Activated CD4-positive, alpha-beta T cell treated with anti-CD3 and anti-CD28 coated beads, Interleukin-10, Interleukin-2, amounts not matched to agents 100 ng/mL and 50 ng/mL, durations not matched to agents 16 hours and 8 hours (primary cell): ENCODE measurements at places on chromosomes 16 and 17.

DNA sequence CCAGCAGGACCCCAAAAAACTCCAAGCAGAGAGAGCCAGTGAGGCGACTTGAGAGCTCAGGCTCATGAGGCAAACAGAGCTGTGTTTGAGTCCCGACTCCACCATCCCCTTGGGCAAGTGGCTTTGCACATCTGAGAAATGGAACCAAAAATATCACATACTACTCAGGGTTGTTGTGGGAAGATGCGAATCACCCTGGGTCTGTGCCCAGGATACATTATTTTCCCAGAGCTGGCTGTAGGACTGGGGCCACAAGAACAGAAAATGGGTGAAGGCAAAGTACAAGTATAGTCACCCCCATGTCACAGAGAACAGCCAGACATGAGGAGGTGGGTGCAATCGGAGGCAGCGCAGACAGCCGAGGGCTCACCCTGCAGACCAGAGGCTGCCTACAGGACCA lies 127.3 kb downstream of the GAS7 start:
- no peak for DNase-seq

- no peak for DNase-seq
Measured at GRCh38 chr16:71501547-71501946, 12.4 kb upstream of the ZNF19 start.

DNA sequence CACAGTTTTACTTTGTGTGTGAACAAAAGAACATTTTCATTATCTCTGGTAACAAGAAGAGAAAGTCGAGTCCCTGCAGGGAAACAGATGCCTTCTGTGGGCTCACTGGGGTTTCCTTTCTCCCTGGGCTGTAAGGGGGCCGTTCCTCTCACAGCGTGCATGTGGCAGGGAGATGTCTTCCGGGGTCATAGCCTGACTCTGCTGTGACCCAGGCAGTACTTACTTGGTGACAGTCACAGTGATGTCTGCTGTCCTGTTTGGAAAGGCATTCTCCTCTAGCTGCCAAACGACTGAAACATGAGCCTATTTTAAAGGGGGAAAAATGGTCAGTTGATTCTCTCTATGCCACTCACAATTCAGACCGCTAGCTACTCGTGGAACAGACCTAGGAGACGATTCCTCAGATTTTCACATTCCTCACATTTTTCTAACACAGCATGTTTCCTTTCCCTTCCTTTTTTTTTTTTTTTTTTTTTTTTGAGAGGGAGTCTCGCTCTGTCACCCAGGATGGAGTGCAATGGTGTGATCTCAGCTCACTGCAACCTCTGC lies 7.3 kb downstream of the HASPIN start:
- no peak for DNase-seq

DNA sequence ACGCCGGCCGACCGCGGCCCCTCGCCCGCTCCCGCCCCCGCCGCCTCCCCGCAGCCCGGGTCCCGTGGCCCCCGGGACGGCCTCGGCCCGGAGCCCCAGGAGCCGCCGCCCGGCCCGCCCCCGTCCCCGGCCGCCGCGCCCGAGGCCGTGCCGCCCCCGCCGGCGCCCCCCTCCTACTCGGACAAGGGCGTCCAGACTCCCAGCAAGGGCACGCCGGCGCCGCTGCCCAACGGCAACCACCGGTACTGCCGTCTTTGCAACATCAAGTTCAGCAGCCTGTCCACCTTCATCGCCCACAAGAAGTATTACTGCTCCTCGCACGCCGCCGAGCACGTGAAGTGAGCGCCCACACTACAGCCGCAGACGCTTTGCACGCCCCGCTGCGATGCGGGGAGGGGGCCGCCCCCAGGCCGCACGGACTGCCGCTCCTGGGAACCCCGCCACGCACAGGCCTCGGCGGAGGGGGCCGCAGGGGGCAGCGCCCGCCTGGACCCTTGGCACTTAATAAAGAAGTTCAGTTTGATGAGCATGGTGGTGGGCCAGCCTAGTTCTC lies 35.5 kb upstream of the ZC3H18 start:
- peak; percentile 42 for DNase-seq

DNA sequence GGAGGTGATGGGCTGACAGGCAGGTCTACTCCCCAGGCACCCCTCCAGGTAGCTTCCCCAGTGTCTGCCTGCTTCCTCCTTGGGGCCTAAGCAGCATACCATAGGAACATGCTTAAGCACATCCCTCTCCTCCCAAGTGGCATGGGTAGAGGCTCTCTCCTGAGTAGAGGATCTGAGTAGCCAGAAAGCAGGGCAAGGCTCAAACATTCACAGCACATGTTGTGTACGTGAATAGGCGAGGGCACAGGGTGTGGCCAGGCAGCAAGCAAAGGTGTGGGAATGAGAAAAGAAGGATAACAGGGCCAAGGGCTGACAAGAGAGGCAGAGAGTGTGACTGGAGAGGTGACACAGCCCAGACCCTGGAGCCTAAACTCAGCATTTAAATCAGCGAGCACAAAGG lies 29.7 kb upstream of the GFOD2 start:
- DNase-seq, result no peak

DNA sequence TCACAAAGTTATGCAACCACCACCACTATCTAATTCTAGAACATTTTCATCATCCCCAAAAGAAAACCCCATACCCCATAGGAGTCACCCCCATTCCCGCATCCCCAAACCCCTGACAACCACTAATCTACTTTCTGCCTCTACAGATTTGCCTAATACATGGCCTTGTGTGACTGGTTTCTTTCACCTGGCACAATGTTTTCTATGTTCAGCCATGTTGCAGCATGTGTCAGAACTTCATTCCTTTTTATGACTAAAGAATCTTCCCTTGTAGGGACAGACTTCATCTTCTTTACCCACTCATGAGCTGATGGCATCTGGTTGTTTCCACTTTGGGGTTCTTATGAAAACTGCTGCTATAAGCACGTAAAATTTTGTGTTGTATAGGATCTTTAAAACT lies 34.6 kb downstream of the CYTH1 start:
- no peak for DNase-seq

- no peak for DNase-seq
Measured at GRCh38 chr17:57699751-57700219, 45.3 kb downstream of the CCDC182 start.

DNA sequence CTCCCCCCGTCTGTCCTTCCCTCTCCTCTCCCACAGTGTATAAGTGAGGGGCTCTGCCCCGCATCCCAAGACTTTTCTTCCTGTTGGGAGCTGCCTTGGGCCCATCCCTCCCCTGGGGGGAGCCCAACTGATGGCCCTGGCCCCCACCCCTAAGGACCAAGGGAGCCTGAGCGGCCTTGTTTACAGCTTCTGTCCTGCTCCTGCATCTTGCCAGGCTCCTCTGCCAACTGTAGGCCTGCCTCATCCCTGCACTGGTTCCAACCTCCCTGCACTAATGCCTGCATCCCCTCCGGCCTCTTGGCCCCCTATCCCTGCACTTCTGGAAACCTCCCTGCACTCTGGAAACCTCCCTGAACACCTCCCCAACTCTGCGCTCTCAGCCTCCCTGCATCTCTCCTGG lies 1.4 kb upstream of the PAGR1 start:
- no peak for DNase-seq

DNA sequence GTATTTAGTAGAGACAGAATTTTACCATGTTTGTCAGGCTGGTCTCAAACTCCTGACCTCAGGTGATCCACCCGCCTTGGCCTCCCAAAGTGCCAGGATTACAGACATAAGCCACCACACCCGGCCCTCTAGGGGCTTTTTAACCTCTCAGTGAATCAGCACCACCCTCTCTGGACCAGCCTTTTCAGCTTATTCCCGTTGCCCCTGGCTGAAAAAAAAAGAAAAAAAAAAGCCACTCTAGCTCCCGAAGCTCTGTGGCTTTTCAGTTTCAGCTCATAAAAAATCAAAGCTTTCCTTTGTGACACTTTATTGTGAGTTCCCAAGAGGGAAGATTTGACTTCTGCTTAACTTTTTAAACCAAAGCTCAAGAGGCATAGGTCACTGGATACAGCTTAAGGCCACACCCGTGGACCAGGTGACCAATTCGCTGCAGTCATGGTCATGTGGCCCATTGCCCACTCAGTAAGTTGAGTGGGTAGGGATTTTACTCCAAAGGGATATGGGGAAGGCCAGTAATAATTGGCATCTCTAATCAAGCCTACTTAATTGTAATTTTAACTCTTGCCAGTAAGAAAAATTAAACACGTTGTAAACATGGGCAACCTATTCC lies 46.6 kb upstream of the MED13 start:
- DNase-seq, result no peak

DNA sequence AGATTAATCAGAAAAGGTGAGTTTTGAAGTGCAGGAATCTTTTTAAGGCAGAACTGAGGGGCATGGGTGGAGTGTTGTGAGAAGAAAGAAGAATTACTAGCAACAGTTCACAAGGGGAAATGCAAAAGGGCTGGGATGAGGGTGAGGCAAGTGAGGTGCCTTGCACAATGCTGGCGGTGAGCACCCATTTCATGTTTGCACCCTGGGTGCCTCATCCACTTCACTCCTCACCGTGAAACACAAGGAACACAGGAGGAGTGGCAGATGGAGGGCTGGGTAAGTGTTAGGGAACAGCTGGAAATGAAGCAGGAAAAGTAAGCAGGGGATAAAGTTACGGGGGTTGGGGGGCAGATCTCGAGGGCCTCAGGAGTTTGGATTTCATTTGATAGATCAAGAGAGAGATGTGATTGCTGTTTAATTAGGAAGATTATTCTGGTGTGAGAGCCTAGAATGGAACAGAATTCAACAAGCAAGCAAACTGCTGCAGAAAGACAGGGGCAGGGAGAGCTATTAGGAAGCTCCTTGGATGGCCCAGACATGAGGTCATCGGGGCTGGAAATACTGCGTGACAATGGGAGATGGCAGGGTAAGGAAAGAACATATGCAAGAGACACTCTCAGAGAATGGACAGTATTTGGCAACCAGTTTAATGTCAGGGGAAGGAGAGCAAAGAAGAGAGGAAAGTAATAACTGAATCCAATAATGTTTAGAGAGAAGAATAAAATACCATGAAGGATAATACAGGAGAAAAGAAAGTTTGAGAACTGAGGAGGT lies 8.3 kb upstream of the HEATR6 start:
- no peak for DNase-seq

- DNase-seq, result no peak
Measured at GRCh38 chr17:82865774-82866395, 26.1 kb upstream of the ZNF750 start.

DNA sequence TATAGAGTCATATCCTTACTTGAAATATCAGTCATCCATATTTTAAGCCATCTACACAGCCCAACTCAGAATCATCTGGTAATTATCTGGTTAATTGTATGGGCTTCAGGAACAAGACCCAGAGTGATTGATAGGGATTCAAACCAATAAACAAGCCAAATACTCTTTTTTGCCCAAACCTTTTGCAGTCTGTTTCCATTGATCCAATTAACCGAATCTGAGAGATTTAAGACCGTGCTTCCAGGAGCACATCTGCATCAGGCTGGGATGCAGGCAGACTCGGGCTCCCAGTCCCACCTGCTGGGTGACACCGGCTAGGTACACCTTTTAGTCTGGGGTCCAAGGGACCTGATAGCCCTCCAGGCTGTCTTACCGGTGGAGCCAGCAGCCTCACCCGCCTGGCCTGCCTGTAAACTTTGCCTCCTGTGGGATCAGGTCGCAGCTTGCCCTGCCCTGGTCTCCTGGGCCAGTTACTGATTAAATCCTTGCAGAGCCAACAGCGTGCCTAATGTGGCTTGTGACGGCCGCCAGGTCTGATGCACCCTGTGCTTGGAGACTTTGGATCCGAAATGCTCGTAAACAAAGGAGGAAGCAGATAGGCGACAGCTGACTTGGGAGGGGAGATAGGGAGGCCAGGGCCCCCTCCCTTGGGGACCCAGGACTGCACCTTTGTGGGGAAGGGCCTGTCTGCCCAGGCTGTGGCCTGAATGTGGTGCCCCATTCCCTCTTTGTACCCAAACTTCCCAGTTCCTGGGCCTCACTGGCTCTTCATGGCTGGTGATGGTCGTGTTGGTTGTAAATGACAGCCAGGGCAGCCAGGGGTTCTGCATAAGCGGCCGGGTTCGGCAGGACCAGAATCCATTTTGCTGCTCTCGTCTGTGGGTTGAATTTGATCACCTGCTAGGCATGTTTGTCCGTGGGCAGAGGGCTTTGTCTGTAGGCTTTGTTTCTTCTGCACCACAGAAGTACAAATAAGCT lies 3.8 kb downstream of the CMIP start:
- DNase-seq, result no peak

DNA sequence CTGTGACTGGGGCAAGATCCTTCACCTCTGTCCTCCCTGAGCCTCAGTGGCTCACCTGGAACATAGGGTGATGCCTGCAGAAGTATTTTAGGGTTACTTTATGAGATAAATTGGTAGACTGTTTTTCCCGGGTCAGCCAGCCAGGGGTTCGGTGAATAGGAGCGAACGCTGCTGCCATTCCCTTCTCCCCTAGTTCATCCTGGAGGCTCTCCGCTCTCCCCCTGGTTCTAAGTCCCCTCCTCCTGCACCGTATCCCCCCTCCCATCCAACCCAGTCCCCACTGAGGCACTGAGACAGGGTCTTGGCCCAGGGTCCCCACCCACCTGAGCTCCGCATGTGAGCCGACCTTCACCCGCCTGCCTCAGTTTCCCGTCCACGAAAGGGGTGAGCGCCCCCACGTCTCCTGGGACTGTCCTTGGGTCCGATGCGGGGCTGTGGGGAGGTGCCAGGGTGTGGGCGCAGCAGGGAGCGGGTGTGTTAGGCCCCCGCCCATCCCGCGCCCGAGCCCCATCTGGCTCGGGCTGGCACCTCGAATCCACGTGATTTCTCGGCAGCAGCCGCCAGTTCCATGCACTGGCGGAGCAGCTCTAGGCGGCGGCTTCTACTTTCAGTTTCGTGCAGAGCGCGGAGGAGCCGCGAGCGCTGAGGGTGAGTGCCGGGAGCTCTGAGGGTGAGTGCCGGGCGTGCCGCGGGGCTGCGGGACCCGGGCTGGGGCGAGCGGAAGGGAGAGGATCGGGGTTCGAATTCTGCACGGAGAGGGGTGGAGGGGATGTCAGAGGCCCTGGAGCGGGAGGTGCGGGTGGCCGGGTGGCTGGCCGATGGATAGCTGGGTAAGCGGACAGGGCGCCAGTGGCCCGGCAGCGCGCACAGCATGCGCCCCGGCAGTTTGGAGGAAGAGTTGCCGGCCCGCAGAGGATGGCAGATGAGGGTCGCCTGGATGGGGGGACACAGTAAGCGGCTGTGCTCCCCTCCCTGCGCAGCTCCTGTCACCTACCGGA lies at the start of gene NLRC5:
TSS of gene NLRC5 (plus strand) at position 610 of the 998 bp plus-strand sequence. CDS start 31,156 bp downstream, outside the sequence.
- DNase-seq, result peak; percentile 97

DNA sequence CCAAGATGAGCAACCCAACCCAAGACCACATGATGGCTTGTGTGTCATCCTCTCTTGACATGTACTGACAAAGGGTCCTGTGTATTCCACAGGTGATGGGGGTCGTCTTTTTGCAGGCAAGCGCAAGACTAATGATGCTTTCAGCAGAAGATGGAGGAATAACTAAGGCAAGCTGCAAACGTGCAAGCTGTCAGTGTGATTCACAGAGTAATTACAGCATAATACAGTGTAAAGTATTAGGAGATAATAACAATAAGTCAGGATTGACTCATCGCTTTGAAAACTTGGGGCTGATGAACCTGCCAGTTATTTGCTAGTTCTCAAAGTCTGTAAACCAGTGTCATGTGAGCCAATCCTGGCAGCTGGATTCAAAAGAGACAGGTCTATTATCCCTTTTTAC lies 41.6 kb upstream of the ASIC2 start:
- no peak for DNase-seq

- no peak for DNase-seq
Measured at GRCh38 chr17:17036524-17036998, 5.7 kb upstream of the MPRIP start.
